WTC11 (cell line): ENCODE measurements at places on chromosomes 2 and 18.

DNA sequence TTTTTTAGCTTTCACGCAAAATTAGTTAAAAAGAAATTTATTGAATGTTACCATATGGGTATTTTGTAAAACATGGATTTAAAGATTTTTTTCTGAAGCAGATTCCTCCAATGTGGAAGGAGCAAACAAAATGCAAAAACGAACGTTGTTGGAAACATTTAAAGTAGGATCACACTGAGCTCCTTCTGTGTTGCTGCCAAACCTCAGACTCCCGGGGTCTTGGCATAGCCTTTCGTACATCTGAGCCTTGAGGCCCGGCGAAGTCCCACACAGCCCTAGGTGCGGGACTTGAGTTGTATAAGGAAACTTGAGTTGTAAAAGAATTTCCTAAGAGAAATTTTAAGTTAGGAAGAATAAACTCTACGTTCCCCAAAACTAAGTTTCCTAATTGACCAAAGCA, 52.0 kb upstream of the CD226 start:
- DNase-seq = no peak

DNA sequence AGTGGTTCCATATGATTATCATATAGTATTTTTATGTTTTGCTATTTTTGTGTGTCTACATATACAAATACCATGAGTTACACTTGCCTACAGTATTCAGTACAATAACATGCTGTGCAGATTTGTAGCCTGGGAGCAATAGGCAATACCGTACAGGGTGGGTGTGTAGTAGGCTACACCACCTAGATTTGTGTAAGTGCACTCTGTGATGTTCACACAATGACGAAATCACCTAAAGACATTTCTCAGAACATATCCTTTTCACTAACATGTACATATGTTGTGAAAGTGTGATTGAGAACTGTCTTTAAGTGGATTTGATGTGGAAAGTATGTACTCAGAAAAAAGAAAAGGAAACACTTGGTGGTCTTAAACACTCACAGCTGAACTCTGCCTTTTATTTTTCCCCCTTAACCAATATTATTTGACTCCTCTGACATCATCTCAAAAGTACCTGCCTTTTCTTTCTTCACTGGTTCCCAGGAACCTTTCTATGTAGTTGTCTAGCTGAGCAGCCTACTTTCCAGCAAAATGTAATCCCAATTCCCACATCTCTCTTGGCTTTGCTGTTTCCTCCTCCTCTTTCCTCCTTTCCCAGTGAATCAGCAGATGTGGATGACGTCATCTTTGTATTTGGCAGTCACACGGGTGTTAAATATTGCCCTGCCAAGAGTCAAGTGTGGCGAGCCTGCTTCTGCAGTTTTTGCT, 47.7 kb downstream of the OSBPL6 start:
- DNase-seq = no peak

DNA sequence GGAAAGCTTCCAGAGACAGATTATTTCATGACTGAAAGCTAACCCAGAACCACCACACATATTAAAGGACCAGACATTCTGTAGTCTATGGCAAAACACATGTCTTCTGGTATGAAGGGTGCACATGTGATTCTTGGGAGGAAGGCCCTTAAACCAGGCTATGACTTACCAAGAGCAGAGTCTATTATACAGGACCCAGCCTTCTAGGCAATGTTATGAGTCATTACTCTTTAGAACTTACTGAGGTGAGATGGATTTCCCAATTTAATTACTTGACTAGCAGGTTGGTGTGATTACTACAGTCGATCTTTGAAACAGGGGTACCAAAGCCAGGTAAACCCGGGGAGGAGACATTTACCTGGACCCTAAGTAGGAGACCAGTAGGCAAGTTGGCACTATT, 350.8 kb downstream of the TRIB2 start:
- no peak for DNase-seq

- DNase-seq = no peak
Observed at GRCh38 chr2:430291-431040, 142.6 kb upstream of the ALKAL2 start.

DNA sequence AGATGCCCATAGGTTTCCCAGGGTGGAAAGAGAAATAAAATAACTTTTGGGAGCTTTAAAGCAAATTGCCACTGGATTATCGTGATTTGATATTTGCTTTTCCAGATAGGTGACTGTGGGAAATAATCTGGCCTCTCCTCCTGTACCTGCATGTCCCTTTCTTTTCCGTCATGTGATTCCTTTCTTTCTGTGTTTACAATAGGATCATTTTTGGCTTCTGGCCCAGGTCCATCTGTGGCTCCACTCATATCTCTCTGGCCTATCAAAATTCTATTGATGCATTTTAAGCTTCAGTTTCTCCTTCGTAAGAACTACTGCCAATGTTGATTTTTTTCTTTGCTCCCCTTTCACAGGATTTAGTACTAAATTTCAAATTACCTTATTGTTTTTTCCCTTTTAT, 153.6 kb downstream of the CCDC85A start:
- no peak for DNase-seq

GRCh38 chr2:235170016-235170415, 218.2 kb downstream of the SH3BP4 start:
- no peak for DNase-seq

GRCh38 chr2:235989591-235989990, 178.6 kb downstream of the GBX2 start:
- no peak for DNase-seq

DNA sequence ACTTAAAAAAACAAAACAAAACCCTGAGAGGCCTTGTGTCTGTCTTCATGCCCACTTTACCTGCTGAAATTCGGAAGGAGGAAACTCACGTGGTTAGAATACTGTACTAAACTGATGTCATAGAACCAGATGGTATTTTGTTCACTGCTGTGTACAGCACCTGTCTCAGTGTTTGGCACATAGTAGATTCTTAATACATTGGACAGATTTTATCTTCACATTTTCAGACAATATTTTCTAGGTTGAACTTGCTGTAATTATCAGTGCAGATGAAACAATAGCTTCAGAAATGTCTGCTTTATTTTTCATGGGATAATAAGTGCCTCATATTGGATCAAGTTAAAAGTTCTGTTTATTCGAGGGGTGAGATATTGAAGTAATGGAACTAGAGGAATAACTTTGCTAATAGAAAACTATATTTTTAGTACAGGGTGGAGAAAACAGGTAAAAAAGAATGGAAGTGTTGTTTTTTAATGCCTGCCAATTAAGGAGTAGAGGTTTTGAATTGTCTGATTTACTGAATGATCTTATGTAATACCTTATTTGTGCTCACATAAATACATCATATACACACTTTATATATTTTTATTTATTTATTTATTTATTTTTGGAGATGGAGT, 23.7 kb downstream of the DDX1 start:
- no peak for DNase-seq

GRCh38 chr2:223758131-223758840, 79.1 kb downstream of the AP1S3 start:
- DNase-seq = no peak

GRCh38 chr2:100902817-100903405, 83.0 kb downstream of the NPAS2 start:
- DNase-seq = no peak
